ENCODE measurements at places on chromosomes 4 and X. TPM values are rescaled to one million over a fixed set of nuclear protein-coding genes. Genes with fewer than 3 reads are reported as not detected.

DNA sequence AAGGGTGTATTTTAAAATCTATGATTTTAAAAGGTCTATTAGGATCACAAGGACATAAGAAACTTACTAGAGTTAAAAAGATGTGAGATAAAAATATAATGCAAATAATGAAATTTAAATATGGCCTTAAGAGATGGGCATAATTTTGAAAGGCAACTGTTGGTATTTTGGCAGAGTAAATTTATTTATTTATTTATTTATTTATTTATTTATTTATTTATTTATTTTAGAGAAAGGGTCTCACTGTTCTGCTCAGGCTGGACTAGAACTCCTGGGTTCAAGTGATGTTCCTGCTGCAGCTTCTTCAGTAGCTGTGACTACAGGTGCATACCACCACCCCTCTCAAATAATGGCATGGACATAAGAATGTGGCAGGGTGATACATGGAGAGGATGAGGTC, 932.1 kb upstream of the LCORL start:
- no peak for DNase-seq

The NAP1L3 gene
- 1.7 TPM for total RNA-seq

- DNase-seq: peak; percentile 48
Measured at GRCh38 chr4:88857588-88857987, 160.0 kb upstream of the NAP1L5 start.

The OSTC gene
- 361 TPM for total RNA-seq

The TCEAL6 gene
- total RNA-seq: not detected

- DNase-seq: peak; percentile 20
Measured at GRCh38 chr4:161767116-161767515, 396.7 kb downstream of the FSTL5 start.

DNA sequence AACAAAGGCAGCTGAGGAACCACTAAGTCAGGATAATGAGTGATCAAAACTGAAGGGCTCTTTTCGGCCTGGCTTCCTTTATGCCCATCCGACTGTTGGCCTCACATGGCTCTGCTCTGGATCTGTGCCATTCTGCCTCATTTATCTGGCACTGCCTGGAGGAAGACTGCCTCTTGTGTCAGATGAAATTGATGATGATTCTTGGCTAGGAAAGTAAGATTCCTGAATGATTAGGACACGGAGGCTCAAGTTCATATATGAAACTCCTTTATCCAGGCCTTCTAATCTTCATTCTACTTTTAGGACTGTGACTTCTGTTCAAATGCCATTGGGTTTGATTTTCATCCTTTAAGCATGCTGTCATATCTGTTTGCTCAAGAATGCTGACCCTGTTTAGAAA, 475.4 kb upstream of the RPS6KA3 start:
- peak; percentile 7 for DNase-seq

Measured in myocyte (in vitro differentiated cells).